Pancreas (tissue), 10 donors: ENCODE measurements at places on chromosomes 16 and 17. TPM values are rescaled to one million over a fixed set of nuclear protein-coding genes. Genes with fewer than 3 reads are reported as not detected.

MYL4 gene
- total RNA-seq = not detected

DNA sequence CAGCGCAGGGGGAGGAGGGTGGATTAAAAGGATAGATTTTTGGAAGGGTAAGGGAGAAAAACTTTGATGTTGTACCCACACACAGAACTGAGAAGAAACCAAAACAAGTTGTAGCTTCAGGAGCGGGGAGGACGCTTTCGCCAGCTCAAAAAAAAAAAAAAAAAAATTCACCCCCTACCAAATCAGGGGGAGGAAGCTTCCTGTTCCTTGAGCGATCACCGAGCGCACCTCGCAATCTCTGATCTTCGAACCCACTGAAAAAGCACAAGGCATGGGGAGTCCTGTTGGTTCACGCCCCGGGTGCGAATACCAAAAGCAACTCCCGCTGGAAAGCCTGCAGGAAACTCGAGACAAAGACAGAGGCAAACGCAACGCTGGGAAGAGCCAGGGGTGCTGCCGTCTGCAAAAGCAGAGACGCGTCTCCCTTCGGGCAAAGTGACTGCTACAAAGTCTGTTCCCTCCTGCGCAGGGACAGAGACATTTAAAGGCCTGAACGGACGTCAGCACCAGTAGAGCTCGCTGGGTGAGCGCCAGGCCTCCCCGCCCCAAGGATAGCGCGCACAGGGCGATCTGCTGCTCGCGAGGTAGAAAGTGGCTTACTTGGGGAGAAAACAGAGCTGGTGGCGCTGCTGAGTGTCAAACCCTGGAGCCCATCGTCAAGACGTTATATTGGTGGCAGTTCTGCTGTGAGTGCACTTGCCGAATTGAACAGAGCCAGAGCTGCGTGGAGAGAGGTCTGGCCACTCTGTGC is 190.4 kb downstream of the USP22 start:
- H3K27me3 ChIP-seq = no peaks in the 10 kb centered on the region
- no peak for DNase-seq
- H3K4me1 ChIP-seq = no peaks in the 10 kb centered on the region
- H3K27ac ChIP-seq = no peak overlapping the region
- H3K4me3 ChIP-seq = peak overlapping the region; percentile 20

DRG2 gene
- 15.2 TPM for total RNA-seq

- no peaks in the 10 kb centered on the region for H3K27me3 ChIP-seq
- no peak for DNase-seq
- H3K4me1 ChIP-seq = no peaks in the 10 kb centered on the region
- H3K27ac ChIP-seq = no peak overlapping the region
These were observed 91.6 kb downstream of the ABCC6 start for GRCh38 chr16:16131659-16132058.

DNA sequence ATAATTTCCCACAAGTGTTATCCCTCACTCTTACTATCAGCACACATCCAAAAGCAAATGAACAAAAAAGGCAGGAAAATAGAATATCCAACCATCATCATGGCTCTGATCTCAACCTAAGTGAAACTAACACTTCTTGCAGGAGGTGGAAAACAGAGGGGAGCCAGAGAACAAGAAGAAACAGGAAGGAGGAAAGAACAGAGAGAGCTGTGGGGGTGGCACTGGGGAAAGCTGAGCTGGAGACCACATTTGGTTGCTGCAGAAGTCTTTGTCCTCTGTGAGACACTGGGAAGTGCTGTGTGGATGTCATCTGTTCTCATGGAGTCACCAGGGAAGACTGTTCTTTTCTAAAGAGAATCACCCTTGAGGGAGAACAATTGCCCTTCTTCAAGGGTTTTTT is 34.7 kb downstream of the GRB7 start:
- H3K27me3 ChIP-seq = no peaks in the 10 kb centered on the region
- H3K4me1 ChIP-seq = no peaks in the 10 kb centered on the region
- no peak overlapping the region for H3K27ac ChIP-seq
- no peak overlapping the region for H3K4me3 ChIP-seq

SLC16A6 gene
- 0.09 TPM for total RNA-seq

DNA sequence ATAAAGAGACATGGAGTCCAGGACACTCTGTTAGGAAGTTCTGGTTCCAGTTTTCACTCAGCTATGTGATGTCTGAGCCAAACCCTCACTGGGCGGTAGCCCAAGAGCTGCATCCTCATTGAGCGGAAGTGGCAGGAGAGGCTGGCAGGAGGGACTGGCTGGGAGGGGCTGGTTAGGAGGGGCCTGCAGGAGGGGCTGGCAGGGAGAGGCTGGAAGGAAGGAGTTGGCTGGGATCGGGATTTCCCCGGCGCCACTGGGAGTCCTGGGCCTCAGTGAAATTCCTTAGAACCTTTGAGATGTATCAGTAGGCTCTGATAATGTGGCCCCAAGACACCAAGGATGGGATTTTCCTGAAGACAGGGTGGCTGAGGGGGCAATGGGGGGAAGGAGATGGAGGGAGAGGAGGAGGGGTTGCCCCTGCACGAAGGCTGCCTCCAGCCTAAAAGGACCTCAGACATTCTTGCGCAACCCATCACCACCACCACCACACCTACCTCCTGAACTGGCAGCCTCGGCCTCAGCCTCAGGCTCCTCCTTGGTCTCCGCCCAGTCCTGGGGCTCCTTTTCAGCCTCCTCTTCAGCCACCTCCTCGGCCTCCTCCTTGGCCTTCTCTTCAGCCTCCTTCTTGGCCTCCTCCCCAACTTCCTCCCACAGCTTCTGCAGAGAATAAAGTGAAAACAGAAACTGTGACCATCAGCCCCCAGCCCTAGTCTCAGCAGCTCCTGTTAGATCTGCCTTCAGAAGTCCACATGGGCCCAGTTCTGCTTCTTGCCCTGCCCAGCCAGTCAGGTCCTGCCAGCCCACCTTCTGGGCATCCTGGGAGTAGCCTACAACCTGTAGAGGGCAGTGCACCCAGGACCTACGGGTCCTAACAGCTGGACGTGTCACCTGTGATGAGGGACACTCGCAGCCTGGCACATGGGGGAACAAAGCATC is 31.7 kb downstream of the CNGB1 start:
- H3K27ac ChIP-seq = no peak overlapping the region
- H3K36me3 ChIP-seq = no peaks in the 10 kb centered on the region

DNA sequence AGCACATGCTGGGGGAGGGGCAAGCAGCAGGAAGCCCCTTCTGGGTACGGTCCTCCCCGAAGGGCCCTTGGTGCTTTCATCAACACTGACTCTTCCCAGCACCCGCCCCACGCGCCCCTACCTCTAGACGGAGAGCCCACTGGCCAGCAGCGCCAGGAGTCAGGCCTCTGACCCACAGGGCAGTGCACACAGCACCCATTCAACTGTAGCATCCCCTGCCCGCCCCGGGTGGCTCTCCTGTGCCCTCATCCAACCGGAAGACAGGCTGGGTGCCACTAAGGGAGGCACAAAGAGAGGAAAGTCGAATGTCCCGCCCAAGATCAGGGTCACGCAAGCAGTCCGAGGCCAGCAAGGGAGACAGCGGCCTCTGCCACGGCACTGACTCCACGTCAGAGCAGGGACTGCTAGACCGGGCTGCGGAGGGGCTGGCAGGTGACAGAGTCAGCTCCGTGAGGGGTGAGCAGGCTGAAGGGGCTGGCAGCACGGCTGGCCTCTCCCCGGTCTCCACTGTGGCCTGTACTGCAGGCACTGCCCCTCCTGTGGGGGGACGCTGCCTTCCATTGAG is 9.8 kb downstream of the MSRB1 start:
- H3K27me3 ChIP-seq = no peaks in the 10 kb centered on the region
- H3K27ac ChIP-seq = peak overlapping the region; percentile 28
- H3K36me3 ChIP-seq = peaks cover under 1% of the 10 kb centered on the region
- H3K4me1 ChIP-seq = no peaks in the 10 kb centered on the region
- DNase-seq = no peak

MIS12 gene
- 6.9 TPM for total RNA-seq

- H3K4me1 ChIP-seq = no peaks in the 10 kb centered on the region
- H3K36me3 ChIP-seq = no peaks in the 10 kb centered on the region
- DNase-seq = no peak
- H3K27ac ChIP-seq = no peak overlapping the region
- H3K4me3 ChIP-seq = no peak overlapping the region
These were observed 400.1 kb upstream of the ERCC4 start for GRCh38 chr16:13519871-13520270.

RAB11FIP4 gene
- total RNA-seq = 22.6 TPM

DNA sequence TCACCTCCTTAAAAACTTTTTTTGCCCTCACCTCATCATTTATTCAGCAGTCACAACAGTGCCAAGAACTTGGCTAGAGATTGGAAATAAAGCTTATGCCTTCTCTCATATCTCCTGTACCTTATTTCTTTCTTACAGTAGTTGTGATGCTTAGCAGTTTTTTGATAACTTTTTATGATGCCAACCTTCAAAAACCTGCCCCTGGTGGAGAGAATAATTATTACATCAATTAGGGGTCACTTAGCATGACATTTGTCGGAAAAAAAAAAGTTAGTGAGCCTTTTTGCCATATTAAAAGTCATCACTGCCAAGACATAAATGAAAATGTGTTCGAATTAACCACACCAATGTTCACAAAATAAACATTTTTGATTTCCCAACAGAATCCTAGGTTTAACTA is 296.6 kb downstream of the WWOX start:
- DNase-seq = no peak
- H3K36me3 ChIP-seq = no peaks in the 10 kb centered on the region
- H3K4me3 ChIP-seq = no peak overlapping the region
- H3K27me3 ChIP-seq = no peaks in the 10 kb centered on the region

DNA sequence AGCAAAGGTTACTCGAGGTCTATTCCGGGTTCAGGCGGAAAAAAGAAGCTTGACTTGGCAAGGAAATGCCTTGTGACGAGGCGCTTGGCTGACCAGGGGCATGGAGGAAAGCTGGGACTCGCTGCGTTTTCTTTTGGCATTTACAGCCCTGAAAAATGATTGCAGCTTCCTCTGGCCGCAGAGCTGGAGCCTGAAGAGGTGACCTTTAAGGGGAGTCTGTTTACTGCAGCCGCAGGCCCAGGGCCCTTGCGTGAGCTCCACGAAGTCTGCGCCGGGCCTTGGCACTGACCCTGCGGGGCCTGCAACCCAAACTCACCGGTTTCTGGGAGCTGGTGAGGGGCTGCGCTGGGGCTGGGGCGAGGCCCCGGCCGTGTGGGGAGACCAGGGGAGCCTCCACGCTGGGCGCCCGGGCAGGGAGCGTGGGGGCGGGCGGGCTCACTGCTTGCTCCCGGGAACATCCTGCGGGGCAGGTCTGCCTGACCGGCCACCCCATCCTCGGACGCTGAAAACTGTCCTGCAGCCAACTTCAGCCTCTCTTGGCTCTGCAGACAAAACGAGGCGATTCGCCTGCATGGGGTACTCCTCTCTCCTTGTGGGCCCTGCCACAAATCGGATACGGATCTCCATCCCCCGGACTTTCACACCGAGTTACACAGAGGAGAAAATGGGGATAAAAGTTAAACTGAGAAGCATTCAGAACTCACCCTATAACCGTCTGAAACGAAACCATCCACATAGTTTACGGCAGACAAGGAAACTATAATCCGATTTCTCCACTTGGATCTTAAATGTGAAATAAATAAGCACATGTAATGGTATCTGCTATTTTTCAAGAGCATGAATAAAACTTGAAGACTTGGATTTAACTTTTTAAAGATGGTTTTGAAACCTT is 206.3 kb upstream of the FOXF1 start:
- H3K27me3 ChIP-seq = no peaks in the 10 kb centered on the region
- peak overlapping the region; percentile 23 for H3K27ac ChIP-seq
- H3K36me3 ChIP-seq = no peaks in the 10 kb centered on the region
- H3K4me3 ChIP-seq = no peak overlapping the region

GRCh38 chr17:43169561-43170139 is 1.4 kb upstream of the NBR1 start:
- DNase-seq = peak; percentile 51
- peaks cover 24% of the 10 kb centered on the region for H3K4me1 ChIP-seq
- H3K4me3 ChIP-seq = peak overlapping the region; percentile 80
- no peaks in the 10 kb centered on the region for H3K27me3 ChIP-seq
- H3K36me3 ChIP-seq = no peaks in the 10 kb centered on the region
- H3K27ac ChIP-seq = peak overlapping the region; percentile 95

APOBR gene
- total RNA-seq = 0.32 TPM

- H3K36me3 ChIP-seq = no peaks in the 10 kb centered on the region
- no peaks in the 10 kb centered on the region for H3K27me3 ChIP-seq
- no peak for DNase-seq
- peaks cover 3% of the 10 kb centered on the region for H3K4me1 ChIP-seq
- no peak overlapping the region for H3K27ac ChIP-seq
These were observed 19.7 kb downstream of the DEXI start for GRCh38 chr16:10922328-10923145.

DNA sequence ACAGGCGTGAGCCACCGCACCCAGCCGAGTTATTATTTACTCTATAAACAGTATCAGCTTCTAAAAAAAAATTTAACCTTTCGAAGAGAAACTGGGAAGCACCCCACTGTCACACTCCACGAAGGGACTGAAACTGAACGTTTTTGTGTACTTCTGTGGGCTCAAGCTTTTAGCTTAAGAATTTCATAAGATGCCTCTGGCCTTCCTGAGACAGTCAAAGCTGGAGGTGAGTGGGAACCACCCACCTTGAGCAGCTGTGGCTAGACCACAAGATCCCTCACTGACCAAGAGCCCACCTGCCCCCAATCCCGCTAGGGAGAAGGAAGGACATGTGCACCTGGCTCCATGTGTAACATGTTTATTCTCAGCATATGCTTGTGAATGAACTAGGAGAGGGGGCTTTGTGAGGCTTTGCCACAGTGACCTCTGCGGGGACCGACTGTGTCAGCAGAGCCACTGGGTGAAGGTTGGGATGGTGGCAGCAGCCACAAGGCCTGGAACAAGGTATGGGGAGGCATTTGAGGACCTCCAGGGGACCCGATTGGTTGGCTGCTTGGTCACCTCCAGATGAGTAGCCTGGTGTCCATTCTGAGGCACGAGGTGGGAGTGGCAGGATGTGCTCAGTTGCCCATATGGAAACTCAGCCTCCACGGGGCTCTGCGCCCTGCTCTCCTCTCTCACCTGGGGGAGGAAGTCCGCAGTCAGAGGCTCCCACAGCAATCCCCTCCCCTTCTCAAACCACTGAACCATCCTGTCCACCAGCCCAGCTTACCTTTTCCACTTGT is 4.8 kb downstream of the DPEP3 start:
- no peak overlapping the region for H3K4me3 ChIP-seq
- no peaks in the 10 kb centered on the region for H3K27me3 ChIP-seq
- no peaks in the 10 kb centered on the region for H3K36me3 ChIP-seq
- no peak for DNase-seq
- H3K27ac ChIP-seq = no peak overlapping the region
